ENCODE measurements at places on chromosomes 3 and 15.
A peak's percentile ranks its signal among the peaks of the same experiment; 100 is the strongest.

DNA sequence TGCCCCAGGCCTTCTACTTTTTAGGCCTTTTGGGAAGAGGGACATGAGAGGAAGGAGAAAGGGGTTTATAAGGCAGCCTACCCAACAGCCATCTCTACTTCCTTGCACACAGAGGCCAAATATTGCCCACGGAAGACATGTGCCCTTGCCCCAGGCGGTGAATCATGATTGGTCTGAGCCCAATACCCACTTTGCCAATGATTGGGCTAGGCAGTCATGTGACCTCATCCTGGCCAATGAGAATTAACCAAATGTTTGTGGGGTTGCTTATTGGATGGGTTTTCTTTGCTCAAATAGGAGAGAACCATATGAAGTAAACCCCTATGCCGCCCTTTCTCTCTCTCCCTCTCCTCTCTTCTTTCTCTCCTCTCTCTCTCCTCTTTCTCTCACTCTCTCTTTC lies 42.2 kb upstream of the ATP1B3 start:
- DNase-seq: no peak

DNA sequence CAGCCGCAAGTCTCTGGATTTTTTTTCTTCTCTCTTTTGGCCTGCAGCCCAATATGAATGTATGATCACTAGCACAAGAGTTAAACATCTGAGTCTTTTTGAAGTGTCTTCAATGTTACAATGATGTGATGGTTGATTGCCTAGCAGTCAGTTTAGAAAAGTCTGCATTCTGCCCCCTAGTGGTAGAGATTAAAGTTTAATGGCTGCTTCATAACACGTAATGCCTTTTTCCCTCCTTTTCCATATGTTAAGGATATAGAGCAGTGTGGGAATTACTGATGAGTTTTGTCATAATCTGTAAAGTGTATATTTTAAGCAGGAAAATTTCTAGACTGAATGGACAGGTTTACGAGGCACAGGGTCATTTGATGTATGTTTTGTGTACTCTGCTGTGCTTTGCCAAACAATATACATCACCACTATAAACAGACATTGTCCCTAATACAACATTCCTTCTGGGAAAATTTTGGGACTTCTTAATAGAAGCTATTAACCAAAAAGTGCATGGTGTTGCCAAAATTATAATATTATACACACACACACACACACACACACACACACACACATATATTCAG lies 1038.5 kb upstream of the NR2F2 start:
- peak; percentile 4 for DNase-seq

DNA sequence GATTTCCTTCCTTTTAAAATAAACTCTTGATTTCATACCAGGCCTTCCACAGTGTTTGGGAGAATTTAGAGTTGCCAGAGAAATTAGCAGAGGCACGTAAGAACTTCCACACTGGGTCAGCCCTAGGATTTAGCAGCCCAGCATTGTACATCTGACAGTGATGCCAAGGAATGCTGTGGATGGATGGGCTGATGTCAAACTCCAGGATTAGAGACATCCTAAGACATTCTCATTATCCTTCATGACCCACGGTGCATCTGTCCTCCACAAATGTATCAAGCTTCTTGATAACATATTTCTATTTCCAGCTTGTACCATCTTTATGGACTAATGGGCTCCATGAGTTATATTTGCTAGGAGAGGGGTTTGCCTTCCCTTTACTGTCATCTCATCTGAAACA lies 8.0 kb upstream of the TPM1 start:
- DNase-seq: no peak

GRCh38 chr15:38868326-38869114 lies 303.9 kb upstream of the RASGRP1 start:
- no peak for DNase-seq

DNA sequence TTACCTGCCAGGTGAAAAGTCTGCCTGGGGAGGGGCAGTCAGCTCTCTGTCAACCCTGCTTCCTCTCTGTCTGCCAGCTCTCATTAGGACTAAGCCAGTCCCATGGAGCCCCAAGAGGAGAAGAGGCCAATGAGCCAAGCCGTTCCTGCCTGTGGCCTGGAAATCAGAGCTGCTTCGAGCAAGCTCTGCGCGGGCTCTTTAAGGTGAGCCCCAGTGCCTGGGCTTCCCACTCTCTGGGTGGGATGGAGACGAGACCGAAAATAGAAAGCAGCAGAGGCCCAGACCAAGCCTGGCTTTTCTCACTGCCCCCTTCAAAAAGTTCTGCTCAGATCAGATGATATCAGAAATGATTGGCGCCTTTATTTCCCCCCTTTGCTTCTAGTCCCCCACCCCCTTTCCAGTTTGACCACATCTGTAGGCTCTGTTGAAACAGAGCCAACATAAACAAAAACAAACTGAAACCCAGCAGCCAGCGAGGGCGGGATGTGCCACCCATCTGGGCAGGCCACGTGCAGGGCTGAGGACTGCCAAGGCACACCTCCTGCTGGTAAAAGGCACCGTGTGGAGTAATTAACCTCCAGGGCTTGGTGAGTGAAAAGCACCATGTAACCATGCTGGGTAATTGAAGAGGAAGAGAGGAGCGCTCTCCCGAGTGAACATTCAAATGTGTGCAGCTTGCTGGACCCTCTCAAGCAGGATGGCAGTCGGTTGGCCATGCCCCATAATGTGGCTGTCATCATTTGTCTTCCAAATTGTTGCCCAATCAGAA lies 471.0 kb upstream of the PROK2 start:
- DNase-seq: peak; percentile 59

- DNase-seq: no peak
These were observed 32.2 kb upstream of the LRTM1 start for GRCh38 chr3:54960082-54960481.

- no peak for DNase-seq
These were observed 16.6 kb downstream of the HMCES start for GRCh38 chr3:129295286-129295685.

GRCh38 chr3:52211268-52211891 lies 13.4 kb downstream of the ALAS1 start:
- DNase-seq: no peak

DNA sequence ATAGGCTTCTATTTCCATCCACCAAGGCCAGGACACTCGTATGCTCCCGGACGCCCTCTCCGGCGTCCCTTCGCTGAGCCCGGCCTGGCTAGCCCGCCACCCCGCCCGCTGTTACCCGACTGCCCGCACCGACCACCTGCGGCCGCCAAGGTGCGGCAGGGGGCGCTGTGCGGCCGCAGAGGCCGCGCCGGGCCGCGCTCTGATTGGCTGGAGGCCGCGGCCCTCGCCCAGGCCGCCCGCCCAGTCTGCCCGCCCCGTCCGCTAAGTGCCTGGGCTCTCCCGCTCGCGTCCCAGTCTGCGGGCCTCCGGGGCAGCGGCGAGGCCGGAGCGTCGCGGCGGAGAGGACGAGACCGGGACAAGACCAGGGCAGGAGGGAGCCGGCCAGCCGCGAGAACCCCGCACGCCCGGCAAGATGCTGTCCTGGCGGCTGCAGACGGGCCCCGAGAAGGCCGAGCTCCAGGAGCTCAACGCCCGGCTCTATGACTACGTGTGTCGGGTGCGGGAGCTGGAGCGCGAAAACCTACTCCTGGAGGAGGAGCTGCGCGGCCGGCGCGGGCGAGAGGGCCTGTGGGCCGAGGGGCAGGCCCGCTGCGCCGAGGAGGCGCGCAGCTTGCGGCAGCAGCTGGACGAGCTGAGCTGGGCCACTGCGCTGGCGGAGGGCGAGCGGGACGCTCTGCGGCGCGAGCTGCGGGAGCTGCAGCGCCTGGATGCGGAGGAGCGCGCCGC lies at the start of gene SYNM:
Gene SYNM (plus strand): TSS at position 293 of the 726 bp plus-strand sequence. CDS start 120 bp downstream, at position 413.
- peak; percentile 73 for DNase-seq

GRCh38 chr15:67401336-67401735 lies 119.6 kb upstream of the C15orf61 start:
- no peak for DNase-seq

DNA sequence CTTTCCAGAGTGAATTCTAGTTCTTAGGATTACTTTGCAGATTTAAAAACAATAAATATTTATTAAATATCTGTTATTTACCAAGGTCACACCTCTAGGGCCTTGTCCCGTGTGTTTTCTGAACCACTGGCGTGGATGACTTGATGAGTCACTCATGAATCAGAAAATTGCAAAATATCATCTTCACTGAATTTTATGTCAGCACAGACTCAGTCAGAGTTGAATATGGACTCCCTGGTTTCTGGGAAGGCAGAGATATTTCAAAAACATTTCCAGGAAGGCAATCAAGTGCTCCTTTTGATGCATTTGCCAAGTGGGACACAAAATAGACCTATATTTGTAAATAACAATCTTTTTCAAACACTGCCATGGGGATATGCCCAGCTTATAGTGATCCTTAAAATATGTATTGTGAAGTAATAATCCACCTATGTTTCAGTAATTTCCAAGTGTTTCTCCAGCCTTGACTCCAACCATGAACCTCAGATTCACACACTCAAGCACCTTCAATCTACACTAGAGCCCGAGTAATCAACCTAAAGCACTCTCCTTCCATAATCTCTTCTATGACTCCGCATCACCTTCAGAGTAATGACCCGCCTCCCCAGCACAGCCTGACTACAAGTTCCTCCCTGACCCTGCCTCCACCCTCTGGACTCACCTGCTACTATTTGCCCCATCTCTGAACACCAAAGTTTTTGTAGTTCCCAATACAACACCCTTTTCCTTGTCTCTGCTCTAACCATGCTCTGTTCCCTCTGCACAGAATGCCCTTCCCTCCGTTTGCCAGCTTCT lies 24.3 kb downstream of the DPH3 start:
- no peak for DNase-seq

DNA sequence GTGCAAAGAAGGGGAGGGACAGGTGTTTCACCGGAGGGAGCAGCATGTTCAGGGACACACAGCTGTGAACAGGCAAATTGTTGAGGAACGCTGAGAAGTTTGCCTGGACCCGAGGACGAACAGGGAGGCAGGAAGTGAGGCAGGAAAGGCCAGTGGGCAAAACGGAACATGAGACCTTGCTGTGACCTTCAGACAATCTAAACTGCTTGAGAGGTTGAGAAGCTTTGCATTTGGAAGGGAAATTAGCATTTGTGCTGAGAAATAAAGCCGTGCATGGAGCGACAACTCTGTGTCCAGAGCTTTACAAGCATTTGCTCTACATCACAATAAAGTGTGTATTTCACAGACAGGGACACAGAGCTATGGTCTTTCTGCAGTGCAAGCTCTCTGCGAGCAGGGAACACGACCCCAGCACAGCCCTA lies 47.9 kb downstream of the CDC25A start:
- DNase-seq: no peak

DNA sequence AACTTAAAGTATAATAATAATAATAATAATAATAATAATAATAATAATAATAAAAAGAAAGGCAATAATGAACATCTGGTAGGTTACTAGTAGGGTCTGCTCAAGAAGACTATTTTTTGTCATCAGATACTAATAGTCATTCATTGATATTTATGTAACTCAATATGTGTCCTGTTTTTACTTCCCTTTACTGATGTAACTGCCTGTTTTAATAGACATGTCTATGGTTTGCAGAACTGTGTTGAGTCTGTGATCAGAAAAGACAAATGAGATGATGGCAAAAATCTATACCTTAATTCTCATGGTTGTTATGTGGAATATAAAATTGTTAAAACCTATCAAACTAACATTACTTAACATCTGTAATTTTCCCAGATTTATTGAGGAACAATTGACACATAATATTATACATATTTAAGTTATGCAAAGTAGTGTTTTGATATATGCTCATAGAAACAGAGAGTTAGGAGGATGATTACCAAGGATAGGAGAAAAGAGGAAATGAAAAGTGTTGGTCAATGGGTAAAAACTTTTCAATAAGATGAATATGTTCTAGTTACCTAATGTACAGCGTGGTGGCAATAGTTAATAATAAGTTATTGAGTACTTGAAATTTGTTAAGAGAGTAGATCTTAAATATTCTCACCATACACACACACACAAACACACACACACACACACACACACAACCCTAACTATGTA lies 699.4 kb downstream of the ZPLD1 start:
- DNase-seq: no peak

- no peak for DNase-seq
These were observed 72.6 kb downstream of the SAMMSON start for GRCh38 chr3:70072180-70072579.

- DNase-seq: no peak
These were observed 527.7 kb downstream of the EPHA3 start for GRCh38 chr3:89635137-89635536.

All from NCI-H1417 treated with DMSO at 0.1 percent for 48 hours (cell line).